Dermis blood vessel endothelial cell (primary cell): ENCODE measurements at places on chromosomes 7 and 10. TPM values are rescaled to one million over a fixed set of nuclear protein-coding genes. Genes with fewer than 3 reads are reported as not detected.

The KNDC1 gene
- 0.28 TPM in 1 of 2 replicates, not detected in the other for total RNA-seq

GRCh38 chr7:30303312-30304039 is 19.1 kb downstream of the ZNRF2 start:
- DNase-seq, result no peak

DNA sequence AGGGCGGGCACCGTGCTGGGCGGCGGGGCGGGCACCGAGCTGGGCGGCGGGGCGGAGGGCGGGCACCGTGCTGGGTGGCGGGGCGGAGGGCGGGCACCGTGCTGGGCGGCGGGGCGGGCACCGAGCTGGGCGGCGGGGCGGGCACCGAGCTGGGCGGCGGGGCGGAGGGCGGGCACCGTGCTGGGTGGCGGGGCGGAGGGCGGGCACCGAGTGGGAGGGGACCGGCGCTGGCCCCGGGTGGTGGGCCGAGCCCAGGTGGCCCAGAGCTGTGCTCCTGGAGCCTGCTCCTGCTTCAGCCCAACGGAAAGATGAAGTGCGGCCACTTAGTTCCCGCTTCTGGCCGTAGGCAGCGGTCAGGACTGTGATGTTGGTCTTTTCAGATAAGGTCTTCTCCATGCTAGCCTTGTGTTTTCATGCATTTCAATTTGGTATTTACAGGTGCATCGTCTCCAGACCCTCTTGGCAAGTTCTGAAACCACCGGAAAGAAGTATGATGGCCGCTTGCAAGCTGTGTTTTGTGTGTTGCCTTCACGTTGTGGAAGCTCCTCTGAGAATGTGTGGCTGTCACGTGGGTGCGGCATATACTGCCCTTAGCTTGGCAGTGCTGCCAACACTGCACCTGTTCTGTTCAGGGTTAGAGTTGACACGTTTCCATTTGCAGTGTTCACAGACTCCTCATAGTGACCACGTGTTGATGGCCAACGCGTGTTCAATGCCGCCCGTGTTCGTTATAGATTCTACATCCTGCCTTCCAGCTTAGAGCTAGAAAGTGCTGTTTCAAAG is 25.2 kb downstream of the IQCE start:
- DNase-seq, result no peak

The GJD4 gene
- not detected in 2 replicates for total RNA-seq

DNA sequence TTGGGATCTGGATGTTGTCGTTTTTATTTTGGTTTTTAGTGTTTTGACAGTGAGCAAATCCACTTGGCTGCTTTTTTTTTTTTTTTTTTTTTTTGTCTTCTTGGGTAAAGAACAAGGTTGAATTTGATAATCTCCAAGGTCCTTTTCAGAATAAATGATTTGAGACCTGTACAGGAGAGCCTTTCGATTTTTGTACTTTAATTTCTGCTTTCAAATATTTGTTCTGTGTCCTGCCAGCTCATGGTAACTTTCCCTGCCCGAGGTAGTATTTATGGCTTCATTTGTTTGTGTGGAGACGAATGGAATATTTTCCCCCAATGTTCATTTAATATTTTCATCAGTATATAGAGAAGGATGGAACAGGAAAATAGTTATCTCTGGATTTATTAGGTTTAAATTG is 19.9 kb downstream of the WAC start:
- no peak for DNase-seq

DNA sequence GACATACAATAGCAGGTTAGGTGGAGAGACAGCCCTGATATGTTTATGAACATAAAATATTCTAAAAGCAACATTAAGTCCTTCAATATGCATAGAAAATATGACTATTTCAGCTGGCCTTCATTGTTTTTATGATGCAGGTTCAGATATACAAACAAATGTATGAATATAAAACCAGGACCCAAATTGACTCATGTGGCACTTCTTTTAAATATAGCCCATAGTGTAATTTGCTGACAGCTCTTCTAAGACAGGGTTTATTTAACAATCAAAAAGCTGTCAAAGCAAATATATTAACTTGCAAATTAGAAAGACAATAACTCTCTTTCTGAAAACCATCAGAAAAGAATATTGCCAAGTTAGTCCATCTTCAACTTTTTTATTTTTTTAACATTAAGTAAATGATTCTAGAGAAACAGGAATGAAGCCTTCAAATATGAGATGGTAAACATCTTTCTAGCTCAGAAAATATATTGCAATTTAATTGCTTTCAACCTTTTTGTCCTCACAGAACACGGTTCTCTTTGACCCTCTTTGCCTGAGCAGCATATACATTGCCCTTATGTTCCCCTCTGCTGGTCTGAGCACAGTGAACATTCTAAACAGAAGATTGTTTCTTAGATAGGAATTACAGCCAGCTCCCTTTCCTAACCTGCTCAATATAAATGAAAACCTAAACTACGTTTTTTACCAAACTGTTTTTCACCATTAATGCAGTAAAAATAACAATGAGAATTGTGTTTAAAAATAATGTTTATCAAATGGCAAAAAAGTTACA is 82.8 kb downstream of the CACNA2D1 start:
- no peak for DNase-seq

The TMEM178B gene
- total RNA-seq, result 0.09 and 0.34 TPM in 2 replicates

DNA sequence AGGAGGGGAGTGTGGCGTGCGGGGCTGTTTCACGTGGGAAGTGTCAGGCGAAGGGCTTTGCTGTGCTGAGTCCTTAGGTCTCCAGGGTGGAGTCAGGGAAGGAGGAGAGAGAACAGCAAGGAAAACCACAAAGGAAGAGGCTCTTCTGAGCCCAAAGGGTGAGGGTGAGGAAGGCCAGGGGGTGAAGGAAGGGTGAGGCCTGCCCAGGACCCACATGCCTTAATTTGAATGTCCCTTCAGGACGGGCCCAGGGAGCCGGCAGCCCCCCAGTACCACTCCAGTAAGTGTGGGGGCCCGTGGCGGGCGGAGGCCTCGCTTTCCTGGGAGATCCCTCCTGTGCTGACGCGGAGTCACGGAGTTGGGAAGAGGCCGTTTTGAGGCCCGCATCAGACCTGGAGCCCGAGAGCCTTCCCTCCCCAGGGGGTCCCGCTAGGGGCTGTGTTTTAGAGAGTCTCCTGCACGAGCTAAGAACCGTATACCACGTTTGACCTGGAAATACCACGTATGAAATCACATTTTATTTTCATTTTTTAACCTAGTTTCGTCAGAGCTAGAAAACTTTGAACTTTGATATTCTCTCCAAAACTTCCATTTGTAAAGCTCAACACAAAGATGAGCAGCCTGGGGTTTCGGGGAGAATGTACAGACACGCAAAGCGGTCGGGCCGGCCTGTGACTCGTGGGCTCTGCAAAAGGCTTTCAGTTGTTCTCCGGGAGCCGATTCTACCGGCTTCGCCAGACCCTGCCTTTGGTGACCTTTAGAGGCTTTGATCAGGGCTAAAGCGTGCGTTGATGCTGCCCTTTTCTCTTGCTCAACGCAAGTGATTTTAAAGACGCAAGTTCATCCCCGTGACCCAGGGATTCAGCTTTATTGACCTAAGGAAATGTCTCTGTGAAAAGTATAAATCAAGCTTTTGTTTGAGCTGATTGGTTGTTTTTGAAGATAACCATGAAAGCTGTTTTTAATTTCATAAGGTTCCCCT is 23.6 kb upstream of the TTYH3 start:
- DNase-seq, result no peak

DNA sequence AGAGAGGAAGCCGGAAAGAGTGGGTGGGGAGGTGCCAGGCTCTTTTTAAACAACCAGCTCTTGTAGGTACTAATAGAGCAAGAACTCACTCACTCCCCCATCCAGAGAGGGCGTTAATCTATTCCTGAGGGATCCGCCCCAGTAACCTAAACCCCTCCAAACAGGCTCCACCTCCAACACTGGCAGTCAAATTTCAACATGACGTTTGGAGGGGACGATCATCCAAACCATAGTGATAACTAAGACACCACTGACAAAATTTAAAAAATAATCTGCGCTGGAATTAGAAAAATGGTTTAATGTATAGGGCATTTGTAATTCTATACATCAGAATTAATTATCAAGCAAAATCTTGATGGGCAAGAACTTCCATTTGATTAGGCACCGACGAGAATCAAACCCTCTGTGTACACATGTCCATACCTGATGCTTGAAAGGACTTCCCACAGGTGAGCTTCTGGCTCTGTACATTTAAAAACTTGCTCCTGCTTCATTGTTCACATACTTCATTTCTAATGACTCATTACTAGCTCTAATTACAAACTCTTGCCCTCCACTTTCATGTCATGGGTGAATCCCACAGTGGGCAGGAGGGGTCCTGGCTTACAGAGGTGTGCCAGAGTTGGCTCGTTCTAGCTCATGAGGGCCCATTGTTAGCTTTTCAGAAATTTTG is 20.6 kb upstream of the KDM7A start:
- no peak for DNase-seq

DNA sequence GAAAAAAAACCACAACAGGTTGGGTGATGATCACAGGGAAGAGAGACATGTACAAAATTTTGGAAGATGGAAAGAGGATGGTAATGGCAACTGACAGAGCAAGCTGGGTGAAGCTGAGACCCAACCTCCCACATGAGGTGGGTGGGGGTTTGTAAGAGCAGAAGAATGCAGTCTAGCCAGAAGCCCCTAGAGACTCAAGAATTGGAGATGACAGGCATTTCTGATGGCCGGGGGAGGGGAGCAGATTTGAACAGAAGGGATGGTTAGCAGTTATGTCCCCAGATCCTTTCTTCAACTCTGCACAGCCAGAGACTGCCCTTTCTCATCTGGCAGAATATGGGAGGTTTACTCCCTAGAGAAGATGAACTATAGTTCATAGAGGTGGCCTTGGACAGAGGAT is 208.0 kb downstream of the GALNT17 start:
- no peak for DNase-seq

- DNase-seq, result no peak
These were observed 918 bp downstream of the DBNL start for GRCh38 chr7:44045226-44046014.

DNA sequence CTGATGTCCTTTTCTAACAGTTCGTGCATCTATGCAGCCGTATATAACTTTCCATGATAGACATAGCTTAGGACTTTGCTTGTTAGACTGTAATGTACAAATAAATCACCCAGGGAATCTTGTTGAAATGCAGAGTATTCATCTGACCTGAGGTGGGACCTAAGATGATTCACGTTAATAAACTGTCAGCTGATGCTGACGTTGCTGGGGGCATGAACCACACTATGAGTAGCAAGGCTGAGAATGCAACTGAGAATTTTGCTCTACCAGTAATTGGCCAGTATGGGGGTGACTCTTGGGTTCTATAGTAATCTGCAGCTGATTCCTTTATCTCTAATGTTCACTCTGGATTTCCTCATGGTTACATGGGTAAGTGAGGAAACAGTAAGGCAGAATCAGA is 130.1 kb upstream of the MALRD1 start:
- no peak for DNase-seq

GRCh38 chr7:49731836-49732235 is 41.6 kb upstream of the VWC2 start:
- DNase-seq, result no peak

The ITIH5 gene
- total RNA-seq, result 0.51 and 0.65 TPM in 2 replicates

The SLC13A4 gene
- not detected in 2 replicates for total RNA-seq

DNA sequence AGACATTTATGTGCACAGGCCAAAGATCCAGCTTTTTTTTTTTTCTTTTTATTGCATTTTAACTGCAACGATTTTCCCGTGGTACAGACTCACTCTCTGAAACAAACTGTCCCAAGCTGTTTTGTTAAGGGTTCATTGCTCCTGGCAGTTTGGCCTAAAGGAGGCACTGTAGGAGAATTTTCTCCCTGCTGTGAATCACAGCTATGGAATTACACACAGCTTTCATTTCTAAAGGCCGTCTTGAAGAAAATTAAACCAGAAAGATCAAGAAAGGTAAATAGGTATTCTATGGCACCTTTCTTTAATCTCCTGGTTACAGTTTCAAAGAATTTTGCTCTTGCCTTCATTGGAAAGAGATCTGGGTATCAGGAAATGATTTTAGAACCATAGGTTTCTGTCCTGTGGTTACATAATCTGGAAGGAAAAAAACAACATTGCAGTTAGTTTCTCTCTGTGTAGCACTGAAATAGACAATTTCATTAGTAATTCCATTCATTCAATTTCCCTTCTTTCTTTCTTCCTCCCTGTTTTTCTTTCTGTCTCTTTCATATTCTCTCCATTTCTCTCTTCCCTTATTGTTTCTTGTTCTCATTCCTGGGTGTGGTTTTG is 51.2 kb downstream of the PDK4 start:
- peak; percentile 84 for DNase-seq

DNA sequence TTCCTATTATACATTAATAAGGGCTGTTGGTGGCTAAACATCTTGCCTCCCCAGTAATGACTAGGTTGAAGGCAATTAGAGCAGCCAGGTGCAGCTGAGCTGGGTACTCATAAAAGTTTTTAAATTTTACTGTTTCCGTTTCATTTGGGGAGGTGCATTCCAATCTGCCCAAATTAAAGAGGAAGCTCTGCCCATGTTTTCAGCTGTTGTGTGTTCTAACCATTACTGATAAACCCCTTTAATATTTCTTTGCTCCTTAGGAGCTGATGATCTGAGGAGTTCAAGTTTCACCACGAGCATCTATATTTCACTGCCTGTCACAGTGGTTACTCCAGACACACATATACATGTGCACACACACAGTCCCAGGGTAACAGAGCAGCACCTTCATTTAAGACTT is 94.4 kb downstream of the JAZF1 start:
- no peak for DNase-seq

The ZNF727 gene
- total RNA-seq, result under 0.01 and 0.14 TPM in 2 replicates

GRCh38 chr7:129771201-129771927 is 159.8 kb downstream of the NRF1 start:
- no peak for DNase-seq

The TRIM24 gene
- total RNA-seq, result 14.5 and 19.5 TPM in 2 replicates

- DNase-seq, result no peak
These were observed 36.4 kb downstream of the CPVL start for GRCh38 chr7:29109899-29110298.

GRCh38 chr7:106165337-106165736 is 53.2 kb upstream of the SYPL1 start:
- DNase-seq, result no peak

DNA sequence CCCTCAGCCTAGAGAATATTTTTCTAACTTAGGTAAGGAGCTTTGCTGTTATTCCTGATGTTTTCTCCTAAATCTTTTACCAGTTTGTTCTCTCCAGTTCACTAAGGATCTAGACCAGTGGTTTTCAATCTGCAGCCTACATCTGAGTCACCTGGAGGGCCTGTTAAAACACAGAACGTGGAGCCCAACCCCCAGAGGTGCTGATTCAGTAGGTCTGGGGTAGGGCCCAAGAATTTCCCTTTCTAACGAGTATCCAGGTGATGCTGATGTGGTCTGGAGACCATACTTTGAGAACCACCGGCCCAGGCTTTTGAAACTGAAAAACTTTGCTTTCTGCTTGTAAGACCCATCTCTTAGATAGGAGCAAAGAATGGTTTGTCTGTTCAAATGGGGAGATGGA is 51.2 kb upstream of the KMT2E start:
- no peak for DNase-seq

DNA sequence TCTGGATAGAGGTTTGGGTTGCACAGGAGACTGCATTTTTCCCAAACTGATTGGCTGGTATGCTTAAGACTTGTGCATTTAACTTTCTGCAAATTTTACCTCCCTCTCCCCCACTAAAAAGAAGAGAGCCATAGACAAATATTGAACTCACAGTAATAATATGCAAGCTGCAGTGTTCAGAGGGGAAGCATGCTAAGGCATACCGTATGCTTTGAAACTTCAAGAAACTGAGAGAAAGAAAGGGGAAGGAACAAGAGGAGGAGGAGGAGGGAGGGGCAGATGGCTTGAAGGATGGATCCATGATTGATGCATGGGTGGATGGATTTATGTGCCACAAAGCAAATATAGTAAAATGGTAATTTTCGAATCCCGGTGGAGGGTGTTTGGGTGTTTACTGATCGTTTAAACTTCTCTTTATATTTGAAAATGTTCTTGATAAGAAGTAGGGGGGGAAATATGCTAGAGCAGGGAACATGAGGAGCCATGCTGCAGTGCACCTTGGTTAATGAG is 7.8 kb upstream of the KLF6 start:
- DNase-seq, result no peak

The SLC25A28 gene
- 6.9 and 15.1 TPM in 2 replicates for total RNA-seq
